Activated T-cell treated with anti-CD3 and anti-CD28 coated beads, Interleukin-2, amount 50 U/mL, for 48 hours (primary cell): ENCODE measurements at places on chromosomes 6 and 20.

DNA sequence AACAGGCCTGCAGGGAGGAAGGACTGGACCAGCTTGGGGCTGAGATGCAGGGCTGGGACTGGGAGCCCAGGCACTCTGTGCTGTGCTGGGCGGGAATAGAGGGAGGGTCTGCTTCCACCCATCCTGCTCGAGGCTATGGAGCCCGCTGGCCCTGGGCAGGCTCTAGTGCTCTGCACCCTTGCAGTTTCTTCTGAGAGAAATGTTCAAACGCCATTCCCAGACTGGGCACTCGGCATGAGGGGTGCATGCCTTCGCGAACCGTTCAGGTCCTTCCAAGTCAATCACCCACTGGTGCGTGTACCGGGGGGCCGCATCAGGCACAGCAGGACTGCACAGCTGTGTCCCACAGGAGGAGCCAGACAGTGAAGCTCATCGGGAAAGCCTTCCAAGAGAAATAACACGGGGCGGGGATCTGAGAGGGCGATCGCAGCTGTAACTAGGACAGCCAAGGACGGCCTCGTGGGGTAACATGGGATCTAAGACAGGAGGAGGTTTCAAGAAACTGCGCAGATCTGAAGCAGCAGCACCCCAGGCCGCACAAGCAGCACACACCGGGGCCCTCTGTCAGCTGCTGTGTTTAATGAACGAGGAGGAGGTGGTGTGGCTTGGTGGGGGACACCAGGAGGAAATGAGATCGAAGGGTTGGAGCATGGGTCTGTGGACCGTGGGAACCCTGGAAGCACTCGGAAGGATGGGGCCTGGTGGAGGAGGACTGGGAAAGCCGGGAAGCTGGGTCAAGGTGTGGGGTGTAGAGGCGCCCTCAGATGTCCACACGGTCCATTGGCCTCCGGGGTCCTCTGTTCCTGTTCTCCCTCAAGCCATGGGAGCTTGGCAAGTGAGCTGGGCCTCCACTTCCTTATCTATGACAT lies 26.1 kb upstream of the PYGB start:
- DNase-seq = no peak

- no peak for DNase-seq
Observed at GRCh38 chr6:152273638-152274037, 363.5 kb downstream of the SYNE1 start.

- DNase-seq = no peak
Observed at GRCh38 chr6:89386917-89387491, 25.1 kb downstream of the RRAGD start.

GRCh38 chr6:150055131-150055530 lies 13.8 kb downstream of the ULBP3 start:
- no peak for DNase-seq

DNA sequence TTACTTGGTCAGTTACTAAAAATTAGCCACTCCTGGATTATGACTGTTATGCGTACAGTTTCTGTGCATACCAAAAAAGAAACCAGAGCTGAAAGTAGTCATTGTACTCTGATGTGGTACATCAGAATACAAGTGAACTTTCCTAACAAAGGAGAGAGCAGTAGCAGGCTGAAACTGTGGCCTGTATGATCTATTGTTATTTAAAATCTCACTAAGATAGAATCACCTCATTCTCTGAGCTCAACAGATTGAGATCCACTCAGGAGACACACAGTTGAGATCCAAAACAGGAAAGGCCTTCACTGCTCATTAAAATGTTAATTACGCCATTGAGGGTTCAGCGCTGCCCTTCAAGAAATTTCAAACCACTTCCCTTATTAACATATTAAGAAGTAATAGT lies 576.4 kb downstream of the LMBRD1 start:
- DNase-seq = no peak

GRCh38 chr6:57044568-57044967 lies 1.9 kb upstream of the KIAA1586 start:
- DNase-seq = no peak

DNA sequence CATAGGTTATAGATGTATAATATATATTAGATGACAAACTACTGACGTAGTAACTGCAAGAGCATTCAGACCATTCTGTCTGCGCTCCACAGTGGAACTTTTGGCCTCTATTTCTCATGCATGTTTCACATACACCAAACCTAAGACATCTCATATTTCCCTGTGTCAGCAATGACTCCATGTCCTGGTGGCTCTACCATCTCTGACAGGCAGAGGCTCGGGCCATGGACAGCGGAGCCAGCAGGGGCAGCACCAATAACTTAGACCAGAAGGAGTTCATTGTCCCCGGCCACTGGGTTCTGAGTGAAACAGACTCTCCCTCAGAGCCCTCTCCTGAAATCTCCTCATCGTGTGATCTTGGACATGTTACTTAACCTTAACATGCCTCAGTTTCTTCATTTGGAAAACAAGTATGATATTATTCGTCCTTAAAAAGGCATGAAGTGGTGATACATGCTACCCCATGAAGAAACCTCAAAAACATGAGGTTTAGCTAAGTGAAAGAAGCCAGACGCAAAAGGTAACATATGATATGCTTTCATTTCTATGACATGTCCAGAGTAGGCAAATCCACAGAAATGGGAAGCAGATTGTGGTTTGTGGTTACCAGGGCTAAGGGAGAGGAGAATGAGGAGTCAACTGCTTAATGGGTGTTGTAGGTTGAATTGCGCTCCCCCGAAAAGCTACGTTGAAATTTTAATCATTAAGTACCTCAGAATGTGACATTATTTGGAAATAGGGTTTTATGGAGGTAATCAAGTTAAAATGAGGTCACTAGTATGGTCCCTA lies 564.0 kb upstream of the JARID2 start:
- no peak for DNase-seq

DNA sequence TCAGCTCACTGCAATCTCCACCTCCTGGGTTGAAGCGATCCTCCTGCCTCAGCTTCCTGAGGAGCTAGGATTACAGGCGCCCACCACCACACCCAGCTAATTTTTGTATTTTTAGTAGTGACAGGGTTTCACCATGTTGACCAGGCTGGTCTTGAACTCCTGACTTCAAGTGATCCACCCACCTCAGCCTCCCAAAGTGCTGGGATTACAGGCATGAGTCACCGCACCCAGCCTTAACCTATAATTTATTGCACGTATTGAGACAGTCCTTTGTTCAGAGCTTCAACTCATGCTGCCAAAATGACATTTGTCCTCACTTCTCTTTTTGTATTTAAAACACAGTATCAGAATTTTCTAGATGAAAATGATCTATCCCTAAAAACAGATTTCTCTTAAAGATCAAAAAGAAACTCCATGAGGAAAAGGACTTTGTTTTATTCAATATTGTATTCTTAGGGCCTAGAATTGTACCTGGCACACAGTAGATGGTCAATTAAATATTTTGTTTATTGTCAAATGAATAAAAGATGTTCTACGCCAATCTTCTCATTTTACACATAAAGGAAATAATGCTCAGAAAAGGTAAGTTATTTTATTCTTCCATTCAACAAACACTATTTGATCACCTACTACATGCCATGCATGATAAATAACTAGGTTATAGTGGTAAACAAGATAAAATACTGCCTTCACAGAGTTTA lies 10.8 kb downstream of the SERAC1 start:
- DNase-seq = no peak

DNA sequence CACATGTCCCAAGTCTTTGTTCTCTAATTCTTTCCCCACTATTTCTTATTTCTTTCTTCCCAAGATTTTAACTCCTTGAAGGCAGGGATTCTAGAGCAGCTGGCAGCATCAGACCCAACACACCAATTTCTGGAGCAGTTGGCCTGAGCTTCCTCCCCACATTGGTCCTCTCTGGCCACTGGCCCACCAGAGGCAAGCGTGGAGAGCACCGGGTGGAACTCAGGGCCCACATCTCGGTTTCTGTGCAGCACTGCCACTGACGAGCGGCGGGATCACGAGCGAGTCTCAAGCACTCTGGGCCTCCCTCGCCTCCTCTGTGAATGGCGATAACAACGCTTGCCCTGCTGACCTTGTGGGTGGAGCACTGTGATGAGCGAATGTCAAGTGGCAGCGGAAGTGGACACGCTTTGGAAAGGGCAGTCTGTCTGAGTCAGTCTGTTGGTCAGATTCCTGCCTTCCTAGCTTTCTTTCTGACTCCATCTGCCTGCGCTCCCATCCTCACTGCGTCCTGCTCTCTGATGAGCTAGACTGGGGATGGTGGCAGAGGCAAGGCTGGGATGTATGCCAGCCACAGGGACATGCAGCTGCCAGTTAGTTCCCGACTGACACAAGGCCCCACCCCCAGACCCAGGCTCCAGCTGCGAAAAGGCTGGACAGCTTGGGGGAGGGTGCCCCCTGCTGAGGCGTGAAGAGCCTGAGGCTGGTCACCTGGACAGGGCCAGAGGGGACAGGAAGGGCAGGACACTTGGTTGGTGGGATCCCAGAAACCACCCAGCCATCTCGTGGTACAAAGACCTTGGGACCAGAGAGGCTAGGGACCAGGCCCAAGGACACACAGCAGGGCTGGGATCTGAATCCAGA lies 4.5 kb upstream of the SPDEF start:
- DNase-seq = no peak

DNA sequence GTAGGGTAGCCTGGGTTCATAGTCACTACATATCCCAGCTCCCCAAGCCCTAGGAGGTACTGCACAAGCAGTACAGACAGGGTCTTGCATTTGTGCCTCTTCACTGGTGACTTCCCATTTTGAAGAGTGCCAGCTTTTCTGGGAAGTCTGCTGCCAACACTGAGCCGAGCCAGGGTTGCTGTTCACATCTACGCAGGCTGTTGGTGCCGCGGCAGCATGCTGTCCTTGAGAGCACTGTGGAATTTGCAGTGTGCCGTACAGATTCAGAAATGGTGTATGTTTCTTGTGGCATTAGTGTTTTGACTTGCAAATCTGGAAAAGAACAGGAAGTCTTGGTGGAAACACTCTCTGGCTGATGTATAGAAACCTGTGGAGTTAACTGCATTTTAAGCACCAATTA lies 67.5 kb downstream of the JARID2 start:
- no peak for DNase-seq

DNA sequence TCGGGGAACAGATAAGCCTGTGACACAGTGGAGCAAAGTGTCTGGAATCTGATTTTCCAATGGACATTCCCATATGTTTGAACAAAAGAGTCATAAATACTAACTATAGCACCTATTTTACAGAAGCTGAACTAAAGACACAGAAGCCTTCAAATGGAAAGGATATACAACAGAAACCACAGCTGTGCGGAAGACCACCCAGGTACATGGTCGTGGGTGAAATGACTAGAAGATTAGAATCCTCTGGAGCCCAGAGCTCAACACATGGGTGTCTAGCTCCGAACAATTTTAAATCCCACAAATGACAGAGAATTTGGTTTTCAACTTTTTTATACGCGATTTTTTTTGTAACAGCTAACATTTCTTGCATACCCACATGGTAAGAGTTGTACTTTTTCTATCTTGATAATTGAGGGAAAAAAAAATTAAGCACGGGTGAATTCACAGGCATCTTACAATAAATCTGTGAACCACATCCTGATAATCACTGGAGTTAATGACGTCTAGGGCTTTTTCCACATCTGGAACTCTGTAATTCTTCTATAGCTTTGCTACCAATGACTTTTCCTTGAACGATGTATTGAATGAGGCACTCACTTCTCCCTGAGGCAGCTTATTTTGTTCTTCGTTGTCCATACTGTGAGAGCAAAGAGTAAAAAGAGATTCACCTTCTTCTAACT lies 271.1 kb upstream of the AGPAT4 start:
- DNase-seq = no peak

GRCh38 chr6:126188279-126188909 lies 151.5 kb upstream of the CENPW start:
- no peak for DNase-seq

- DNase-seq = no peak
Observed at GRCh38 chr20:7038029-7038428, 270.5 kb downstream of the BMP2 start.

- DNase-seq = no peak
Observed at GRCh38 chr20:53299831-53300230, 293.8 kb downstream of the ZNF217 start.

DNA sequence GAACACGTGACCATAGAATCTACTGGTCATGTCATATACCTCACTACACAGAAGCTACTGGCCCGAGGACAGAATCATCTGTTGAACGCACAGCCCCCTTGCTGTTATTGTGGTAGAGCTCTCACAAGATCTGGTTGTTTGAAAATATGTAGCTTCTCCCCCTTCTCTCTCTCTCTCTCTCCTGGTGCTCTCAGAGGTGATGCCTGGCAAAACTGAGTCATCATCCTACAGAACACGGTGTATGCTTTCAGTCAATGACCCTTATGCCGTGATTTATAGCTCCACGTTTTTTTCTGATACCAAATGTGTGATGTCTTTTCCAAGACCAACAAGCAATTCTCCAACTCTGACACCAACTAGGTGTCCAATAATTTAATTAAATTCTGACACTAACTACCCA lies 13.0 kb upstream of the RBM24 start:
- DNase-seq = no peak

GRCh38 chr6:157456524-157456829 lies 75.5 kb downstream of the ZDHHC14 start:
- peak; percentile 41 for DNase-seq

GRCh38 chr6:140653506-140653905 lies 1279.1 kb upstream of the CITED2 start:
- DNase-seq = no peak
